ENCODE measurements at places on chromosomes 7 and 10. TPM values are rescaled to one million over a fixed set of nuclear protein-coding genes. Genes with fewer than 3 reads are reported as not detected.

Gene GCK
- total RNA-seq = 0.50 TPM

Gene PLXDC2
- total RNA-seq = 17.0 TPM

Gene LLCFC1
- total RNA-seq = not detected

Gene COL26A1
- not detected for total RNA-seq

Gene NPTX2
- total RNA-seq = 0.66 TPM

Gene TOMM7
- total RNA-seq = 526 TPM

Gene MSMB
- total RNA-seq = not detected

Gene PALD1
- 6.3 TPM for total RNA-seq

Measured in heart right ventricle (tissue), 16 donors.